Stimulated activated CD4-positive, alpha-beta T cell treated with anti-CD3 and anti-CD28 coated beads, Interleukin-15, amount 100 ng/mL, for 1 hour (primary cell): ENCODE measurements at places on chromosomes 3 and 15.

GRCh38 chr3:60017631-60018030 lies 967.8 kb upstream of the CFAP20DC start:
- DNase-seq, result peak; percentile 9

DNA sequence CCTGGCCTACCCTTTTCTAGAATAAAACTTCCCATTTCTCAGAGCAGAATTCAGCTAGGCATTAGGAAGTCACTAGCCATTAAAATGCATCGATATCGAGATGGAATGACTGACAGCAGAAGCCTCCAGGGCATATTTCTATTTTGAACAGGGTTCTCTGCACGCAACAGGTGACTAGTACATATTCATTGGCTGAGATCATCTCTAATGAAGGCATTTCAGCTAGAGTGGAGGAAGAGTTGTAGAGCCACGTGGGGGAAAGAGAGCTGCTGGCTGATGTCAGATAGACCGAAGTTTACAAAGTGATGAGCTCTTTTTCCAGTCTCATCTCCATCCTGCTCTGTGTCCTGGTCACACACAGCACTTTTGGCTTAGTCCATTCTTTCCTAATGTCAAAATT lies 7.5 kb downstream of the TMEM40 start:
- DNase-seq, result no peak

DNA sequence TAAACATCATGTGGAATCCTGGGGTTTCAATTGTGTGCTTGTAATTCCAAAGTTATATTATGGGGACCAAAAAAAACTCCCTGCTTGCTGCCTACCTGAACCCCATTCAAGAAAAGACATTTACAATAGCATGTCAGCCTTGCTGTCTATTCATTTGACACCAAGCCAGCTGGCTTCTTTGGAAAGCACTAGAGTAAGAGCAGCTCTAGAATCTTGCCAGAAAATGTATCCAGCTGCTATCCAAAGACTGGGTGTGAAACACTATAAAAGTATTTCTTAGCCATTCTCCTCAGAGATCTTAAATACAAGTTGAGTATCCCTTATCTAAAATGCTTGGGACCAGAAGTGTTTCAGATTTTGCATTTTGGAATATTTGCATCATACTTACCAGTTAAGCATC lies 87.4 kb downstream of the RAD18 start:
- DNase-seq, result no peak

- DNase-seq, result no peak
Observed at GRCh38 chr3:160950542-160950941, 154.6 kb downstream of the B3GALNT1 start.

GRCh38 chr3:42497009-42497731 lies 5.3 kb upstream of the VIPR1 start:
- no peak for DNase-seq

DNA sequence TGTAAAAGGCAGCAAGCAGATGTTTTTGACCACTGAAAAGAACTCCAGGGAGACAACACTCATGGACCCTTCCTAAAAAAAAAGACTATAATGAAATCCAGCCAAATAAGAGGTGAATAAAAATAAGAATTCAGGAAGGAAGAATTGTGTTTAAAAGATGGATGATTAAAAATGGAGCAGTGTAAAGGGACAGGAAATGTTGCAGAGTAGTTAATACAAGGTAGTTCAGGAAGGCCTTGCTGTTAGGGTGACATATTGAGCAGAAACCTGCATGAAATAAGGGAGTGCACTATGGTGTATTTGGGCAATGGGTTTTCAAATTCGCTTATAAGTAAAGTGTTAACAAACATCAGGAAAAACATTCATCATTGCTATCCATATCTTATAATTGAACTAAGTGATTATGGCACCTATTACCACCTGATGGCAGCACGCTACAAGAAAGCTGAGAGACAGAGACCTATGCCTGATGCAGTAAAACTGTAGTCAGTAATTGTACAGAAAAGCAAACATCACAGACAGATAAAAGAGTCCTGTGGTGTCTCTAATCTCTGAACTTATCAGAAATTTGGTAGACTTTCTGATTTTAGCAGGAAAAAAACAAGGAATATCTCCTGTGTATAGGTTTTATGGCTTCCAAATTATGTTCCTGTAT lies 5.8 kb upstream of the DBR1 start:
- no peak for DNase-seq

GRCh38 chr3:9292516-9292915 lies 43.1 kb upstream of the SRGAP3 start:
- DNase-seq, result no peak

DNA sequence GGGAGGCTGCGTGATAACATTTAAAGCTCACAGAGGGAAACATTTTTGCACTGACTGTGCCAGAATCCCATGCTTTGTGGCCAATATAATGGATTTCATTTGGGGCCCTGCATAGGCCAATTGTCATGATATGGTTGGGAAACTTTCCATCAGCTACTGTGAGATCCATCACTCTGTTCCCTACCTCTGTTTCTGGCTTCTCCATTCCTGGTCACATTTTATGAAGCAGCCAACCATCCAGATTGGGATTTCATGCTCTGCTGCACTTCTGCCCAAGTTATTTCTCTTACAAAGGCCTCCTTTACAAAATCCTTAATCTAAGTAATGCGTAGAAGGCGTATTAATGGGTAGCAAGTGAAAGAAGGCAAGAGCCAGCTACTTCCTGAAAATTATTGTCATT lies 221.1 kb downstream of the LRTM1 start:
- no peak for DNase-seq

GRCh38 chr3:110343945-110344344 lies 727.7 kb upstream of the NECTIN3 start:
- DNase-seq, result no peak

DNA sequence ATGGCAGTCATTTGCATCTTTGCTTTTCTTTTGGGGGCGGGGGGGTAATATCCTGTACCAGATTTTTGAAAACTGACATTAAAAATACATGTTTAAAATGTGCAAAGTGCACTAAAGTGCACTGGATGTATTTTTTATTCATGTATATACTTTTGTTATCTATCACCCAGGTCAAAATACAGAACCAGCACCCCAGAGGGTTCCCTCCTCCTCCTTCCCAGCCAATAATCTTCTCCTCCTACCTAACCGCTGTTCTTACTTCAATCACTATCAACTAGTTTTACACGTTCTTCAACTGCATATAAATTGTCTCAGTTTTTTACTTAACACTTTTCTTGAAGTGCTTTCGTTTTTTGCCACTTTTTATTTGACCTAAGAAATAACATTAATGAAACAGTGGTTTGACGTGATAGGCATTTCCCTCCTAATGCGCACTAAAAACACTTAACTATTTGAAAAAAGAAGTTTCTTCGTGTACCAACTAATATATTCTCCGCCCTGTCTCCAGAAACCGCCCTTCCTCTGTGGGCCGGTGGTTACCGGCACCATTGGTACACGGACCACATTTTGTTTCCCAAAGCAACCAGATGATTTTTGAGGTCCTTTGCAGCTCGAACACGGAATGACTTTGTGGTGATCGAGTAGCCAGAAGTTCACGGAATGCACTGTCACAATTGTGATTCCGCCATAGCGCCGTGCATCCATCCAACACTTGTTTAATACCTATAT lies 836 bp upstream of the AKAP13 start:
- no peak for DNase-seq

DNA sequence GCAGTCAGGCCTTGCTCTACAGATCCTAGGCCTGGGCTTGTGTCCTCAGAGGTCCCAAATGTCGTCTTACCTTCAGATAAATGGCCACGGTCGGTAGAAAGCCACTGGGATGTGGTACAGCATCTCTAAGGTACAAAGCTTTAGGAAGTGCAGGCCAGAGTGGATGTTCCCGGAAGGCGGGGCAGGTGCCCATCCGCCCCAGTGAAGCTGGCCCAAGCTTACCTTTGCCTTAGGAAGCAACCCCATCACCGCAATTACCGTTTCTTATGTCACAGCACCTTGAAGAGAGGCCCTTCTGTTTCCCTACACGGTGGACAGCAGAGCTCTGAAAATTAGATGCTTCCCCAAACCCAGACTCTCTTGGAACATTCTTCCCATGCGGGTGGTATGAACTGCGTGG lies 240.1 kb upstream of the LYSMD4 start:
- DNase-seq, result no peak

DNA sequence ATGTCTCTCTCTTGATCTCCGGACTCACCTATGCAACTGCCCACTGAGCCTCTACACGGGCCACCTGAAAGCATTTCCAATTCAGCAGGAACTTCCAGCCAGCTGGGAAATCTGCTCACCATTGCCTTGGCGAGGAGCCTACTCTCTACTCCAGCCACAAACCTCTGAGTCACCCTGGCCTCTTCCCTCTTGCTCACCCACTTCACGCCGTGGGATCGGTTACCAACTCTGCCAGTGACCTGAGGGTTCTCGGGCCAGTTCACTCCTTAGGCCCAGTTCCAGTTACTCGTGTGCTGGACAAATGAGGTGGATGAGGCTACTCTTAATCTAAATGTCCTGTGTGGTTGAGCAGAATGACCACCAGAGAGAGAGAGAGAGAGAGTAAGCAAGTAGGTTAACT lies 70.1 kb downstream of the CEMIP start:
- no peak for DNase-seq

GRCh38 chr3:18648868-18649462 lies 223.8 kb upstream of the SATB1 start:
- DNase-seq, result no peak

DNA sequence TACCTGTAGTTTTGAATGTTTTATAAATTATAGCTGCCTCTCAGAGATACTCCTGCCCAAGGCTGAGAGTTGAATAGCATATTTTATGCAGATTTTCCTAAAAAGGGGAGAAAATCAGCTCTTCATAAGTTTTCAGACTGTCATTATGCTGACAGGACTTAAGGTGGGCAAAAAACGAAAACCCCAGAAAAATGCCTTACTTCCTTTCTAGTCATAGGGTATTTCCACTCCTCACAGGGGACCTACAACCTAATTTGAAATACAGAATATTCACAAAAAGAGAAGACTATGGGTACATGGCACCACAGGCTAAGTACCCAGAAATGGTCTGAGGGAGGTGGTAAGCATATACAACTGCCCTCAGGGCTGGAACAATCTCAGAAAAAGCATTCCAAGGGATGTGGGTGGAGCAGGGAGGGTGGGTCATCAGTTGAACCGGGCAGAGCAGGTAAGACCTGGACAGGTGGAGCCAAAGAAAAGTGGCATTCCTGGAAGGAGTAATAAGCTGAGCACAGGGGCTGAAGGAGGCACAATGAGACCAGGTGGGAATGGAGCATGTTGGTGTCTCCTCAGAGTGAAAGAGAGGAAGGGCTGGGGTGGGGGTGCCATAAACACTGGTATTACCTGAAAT lies 10.6 kb upstream of the OXSR1 start:
- no peak for DNase-seq

DNA sequence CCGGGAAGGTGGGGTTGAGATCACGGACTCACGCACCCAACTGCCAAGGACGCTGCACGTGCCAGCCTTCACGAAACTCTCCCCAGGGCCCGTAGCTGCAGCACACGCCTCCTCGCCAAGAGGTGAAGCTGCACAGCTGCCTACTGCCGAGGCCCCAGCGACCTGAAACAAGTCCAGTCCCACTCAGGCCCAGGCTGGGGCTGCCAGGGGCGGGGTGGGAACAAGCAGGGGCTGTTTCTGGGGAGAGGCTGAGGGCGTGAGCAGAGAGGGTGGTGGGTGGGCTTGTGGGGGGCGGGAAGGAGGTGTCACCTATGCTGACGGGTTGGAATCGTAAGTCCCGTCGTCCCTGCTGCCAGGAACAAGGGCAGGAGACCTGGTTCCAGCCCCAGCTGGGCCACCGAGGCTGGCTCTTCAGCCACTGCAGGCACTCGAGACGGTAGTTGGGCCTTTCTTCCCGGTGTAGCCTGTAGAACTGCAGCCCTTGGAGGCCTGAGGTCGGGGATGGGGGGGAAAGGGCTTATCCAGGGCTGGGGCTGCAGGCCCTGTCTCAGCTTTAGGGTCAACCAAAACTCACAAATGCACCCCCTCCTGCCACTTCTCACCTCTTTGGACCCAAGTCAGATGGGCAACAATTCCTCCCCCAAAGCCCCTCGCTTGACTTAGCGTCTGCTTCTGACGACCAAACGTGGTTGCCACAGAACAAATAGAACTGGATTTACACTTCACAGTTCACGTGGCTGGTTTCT lies 44.4 kb downstream of the MUC20 start:
- DNase-seq, result no peak

- no peak for DNase-seq
Observed at GRCh38 chr15:101191242-101191641, 60.6 kb downstream of the CHSY1 start.

- no peak for DNase-seq
Observed at GRCh38 chr3:168802766-168803165, 707.0 kb upstream of the GOLIM4 start.

- DNase-seq, result no peak
Observed at GRCh38 chr3:112320691-112321090, 12.3 kb upstream of the CD200 start.

DNA sequence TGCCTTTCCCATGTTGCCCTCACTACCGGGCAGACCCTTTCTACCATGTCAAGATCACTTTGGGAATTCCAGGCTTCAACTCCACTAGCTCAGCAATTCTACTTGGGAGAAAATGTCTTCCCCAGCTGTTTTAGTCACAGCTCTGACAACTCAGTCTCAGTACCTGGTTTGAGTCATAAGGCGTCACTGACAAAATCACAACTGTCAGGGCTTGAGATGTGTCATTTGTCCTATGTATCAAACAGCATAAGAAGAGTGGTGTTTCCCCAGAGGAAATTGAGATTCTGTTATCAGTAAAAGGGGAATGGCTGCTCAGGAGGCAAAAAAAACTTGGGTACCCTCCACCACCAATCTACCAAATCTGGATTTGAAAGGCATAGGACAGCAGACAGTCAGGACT lies 594.9 kb upstream of the SUCLG2 start:
- DNase-seq, result no peak

DNA sequence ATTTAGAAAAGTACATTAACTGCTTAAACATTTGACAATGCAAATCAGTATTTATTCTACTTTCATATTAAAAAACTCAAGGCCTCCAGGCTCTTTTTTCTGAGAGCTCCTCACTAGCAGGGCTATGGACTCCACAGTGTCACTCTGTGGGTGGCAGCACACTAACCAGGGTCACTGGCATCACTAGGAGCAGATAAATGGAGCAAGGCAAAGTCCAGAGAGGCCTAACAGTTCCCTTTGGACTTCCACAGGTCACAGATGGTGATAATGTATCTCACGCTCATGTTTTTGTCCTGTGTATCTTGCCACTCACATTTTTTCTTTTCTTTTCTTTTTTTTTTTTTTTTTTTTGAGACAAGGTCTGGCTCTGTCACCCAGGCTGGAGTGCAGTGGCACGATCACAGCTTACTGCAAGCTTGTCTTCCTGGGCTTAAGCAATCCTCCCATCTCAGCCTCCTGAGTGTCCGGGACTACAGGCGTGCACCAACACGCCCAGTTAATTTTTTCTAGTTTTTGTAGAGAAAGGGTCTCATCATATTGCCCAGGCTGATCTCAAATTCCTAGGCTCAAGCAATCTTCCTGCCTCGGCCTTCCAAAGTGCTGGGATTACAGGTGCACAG lies 7.8 kb downstream of the SPG21 start:
- no peak for DNase-seq

DNA sequence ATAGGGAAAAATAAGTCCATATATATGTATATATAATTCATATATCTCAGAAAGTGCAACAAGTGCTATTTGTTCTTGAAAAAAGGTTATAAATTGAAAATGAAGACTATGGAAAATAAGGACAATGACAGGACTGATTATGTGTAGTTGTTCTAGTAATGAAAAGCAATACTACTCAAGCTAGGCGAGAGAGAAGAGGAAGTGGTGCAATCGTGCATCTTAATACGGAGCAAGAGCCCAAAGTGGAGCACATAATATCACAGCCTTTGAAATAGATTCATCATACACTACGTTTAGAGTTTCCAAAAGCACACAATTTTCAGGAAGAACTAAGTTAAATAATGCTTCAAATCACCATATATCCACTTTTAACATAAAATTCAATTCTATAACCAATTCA lies 87.9 kb downstream of the ULK4 start:
- no peak for DNase-seq

GRCh38 chr3:65035246-65035645 lies 347.4 kb upstream of the ADAMTS9 start:
- no peak for DNase-seq
